ENCODE measurements at places on chromosomes 6 and 20.

GRCh38 chr6:121510568-121511177, 75.2 kb downstream of the GJA1 start:
- DNase-seq: no peak

- no peak for DNase-seq
Measured at GRCh38 chr6:74197310-74197709, 501.3 kb downstream of the CD109 start.

DNA sequence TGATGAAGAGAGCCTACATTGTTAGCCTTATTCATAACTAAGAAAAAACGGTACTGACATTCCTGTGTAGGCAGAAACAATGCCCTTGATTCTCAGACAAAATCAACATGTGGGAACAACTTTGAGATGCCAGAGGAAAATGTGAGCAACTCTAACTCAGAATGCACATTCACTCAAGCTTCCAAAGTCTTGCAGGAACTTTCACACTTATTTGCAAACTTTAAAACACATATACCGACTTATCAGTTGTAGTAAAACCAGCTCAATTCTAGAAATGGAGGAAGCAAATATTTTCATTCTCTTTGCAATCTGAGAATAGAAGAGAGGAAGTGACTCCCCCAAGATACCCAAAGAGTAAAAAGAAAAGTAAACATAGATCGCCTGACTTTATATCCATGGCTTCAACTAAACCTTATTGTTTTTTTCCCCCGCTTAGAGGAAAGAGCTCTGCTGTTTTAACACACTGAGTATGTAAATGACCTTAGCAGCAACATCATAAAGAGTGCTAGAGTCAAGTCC, 117.6 kb downstream of the EPB41L2 start:
- DNase-seq: no peak

DNA sequence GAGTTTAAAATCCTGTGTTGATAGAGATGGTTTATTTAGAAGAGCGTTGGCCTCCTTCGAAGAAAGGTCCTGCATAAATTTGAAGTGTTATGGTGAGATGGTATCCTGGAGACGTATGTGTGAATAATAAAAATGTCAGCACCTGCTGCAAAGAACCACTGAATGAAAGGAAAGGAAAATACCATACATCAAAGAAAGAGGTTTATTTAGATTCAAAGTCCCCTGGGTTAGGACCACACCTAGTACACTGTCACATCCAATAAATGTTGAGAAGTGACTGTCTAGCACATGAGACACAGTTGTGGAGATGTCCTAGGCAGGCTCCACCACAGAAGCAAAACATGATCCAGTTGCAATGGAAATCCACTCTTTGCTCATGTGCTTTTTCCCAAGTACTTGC, 214.7 kb downstream of the PAX1 start:
- no peak for DNase-seq

GRCh38 chr6:2622671-2623070, 128.1 kb downstream of the MYLK4 start:
- DNase-seq: no peak

GRCh38 chr6:3432416-3432815, 24.4 kb downstream of the SLC22A23 start:
- no peak for DNase-seq

DNA sequence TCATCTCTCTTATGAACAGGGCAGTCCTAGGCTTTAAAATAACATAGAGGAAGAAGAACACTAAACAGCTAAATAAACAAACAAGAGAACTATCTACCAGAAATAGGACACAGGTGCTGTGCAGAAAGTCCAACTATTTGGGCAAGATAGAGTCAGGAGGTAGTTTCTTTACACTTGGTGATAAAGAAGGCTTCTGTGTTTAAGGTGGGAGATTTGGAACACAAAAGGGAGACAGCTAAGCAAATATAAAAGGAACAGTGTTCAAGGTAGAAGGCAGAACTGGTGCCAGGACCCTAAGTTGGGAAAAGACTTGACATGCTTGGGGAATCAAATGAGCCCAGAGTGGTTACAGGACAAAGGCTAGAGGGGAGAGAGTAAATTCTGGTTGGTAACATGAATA, 110.5 kb downstream of the MANEA start:
- no peak for DNase-seq

DNA sequence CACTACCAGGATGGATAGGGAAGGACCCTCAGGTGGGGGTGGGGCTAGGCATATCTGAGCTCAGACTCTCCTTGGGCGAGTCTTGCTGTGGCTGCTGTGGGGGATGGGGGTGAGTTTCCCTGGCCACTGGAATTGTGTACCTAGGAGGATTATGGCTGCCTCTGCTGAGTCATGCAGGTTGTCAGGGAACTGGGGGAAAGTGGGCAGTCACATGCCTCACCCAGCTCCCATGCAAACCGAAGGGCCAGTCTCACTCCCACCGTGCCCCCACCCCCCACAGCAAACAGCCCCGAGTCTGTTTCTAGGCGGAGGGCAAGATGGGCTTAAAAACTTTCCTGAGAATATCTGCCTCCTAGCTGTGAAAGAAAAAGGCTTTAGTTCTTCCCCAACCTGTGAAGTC, 210.3 kb upstream of the FERMT1 start:
- DNase-seq: no peak

- DNase-seq: no peak
Measured at GRCh38 chr6:14896475-14896874, 349.4 kb upstream of the JARID2 start.

DNA sequence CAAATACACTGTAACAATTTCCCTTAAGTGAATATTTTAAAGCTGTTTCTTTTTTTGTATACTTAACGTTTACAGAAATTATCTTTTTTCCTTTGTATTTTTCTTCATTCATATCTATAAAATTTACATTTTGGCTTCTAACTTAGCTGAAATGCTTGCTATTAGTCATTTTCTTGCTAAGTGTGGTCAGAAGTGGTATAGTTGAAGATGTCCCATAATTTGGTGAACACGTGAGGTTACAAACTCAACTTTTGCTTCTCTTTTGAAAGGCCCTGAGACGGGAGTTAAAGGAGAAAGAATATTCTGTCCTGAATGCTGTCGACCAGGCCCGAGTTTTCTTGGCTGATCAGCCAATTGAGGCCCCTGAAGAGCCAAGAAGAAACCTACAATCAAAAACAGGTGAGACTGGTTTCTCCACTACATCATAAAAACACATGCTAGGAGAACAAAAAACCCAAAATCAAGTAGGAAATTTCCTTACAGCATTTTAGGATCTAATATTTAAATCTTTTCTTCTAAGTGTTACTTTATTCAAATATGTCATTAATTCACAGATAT, 445.0 kb downstream of the UTRN start:
- no peak for DNase-seq

GRCh38 chr6:44304282-44305199, 8.6 kb downstream of the AARS2 start:
- no peak for DNase-seq

DNA sequence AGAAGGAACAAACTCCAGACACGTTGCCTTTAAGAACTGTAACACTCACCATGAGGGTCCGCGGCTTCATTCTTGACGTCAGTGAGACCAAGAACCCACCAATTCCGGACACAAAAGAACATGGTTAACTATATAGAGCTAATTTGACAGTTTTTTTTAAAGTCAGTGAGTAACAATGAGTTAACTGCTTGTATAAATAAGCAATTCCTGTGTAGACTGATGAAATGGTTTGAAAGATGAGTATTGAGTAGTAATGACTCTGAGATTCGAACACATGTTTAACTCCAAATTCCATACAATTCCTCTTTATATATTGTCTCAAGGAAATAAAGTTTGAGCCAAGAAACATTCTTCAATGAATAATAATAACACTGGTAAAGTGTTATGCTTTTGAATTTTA, 478.0 kb downstream of the MMUT start:
- DNase-seq: no peak

DNA sequence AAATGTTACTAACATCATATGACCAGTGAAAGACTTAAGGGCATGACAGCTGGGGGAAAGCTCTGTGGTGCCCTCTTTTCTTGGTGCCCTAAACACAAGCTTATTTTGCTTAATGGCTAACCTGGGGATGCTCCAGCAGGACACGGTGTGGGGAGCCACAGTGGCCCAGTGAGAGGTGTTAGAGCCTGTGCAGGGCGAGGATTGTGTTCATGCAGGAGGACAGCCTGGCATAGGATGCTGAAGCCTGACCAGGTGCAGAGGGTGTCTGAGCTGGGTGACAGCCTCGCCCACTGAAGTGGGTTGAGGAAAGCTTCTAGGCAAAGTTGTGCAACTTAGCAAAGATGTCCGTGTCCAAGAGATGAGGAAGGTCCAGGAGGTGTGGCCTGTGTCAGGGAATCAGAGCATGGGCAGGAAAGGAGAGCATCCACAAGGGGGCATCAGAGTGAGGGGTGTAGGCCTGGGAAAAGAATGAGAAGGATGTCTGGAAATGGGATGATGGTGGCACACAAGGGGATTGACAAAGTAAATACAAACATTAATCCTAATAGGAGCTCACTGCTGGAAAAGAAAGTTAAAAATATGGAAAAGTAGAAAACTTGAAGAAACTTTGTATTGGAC, 33.9 kb downstream of the SLC17A4 start:
- DNase-seq: peak; percentile 21

- DNase-seq: no peak
Measured at GRCh38 chr6:83151114-83151513, 42.0 kb downstream of the PGM3 start.

DNA sequence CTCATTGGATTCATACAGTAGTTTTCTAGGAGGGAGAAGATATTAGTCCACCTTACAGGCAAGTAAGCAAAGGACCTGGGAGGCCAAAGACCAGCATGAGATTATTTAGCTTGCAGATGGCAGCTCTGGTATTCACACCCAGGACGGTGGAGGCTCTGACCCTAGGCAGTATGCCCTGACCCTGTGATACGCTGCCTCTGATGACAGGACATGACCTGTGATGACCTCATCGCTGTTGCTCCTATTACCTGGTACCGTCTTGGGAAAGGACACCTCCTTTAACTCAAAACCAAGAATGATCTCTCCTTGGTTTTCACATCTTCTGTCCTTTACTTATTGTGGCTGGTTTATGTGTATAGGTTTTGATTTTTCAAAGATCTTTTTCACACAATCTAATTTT, 298.6 kb downstream of the CLIC5 start:
- DNase-seq: no peak

GRCh38 chr6:130575971-130576370, 210.2 kb downstream of the TMEM200A start:
- peak; percentile 18 for DNase-seq

DNA sequence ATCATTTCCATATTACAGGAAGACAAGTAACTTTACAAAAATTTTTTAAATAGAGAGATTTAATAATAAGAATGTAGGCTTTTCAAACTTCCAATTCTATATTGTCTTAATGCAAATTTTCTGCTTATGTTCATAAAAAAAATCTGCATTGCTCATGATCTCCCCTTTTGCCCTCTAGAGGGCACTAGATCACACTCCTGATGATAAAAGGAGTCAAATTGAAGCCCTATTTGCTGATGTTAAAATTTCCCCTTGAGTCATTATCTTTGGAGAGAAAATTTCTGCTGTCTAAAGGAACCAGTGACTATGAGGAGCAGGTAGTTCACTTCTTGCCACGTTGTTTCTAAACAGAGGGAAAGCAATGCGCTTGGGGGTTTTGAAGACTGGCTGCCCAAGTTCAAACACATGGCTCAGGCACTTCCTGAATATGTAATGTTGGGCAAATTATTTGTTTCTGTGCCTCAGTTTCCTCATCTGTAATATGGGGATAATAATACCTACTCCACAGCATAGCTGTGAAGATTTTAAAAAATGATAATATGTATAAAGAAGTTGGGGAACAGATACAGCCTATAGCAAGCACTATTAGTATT, 874.2 kb downstream of the TFAP2A start:
- no peak for DNase-seq

DNA sequence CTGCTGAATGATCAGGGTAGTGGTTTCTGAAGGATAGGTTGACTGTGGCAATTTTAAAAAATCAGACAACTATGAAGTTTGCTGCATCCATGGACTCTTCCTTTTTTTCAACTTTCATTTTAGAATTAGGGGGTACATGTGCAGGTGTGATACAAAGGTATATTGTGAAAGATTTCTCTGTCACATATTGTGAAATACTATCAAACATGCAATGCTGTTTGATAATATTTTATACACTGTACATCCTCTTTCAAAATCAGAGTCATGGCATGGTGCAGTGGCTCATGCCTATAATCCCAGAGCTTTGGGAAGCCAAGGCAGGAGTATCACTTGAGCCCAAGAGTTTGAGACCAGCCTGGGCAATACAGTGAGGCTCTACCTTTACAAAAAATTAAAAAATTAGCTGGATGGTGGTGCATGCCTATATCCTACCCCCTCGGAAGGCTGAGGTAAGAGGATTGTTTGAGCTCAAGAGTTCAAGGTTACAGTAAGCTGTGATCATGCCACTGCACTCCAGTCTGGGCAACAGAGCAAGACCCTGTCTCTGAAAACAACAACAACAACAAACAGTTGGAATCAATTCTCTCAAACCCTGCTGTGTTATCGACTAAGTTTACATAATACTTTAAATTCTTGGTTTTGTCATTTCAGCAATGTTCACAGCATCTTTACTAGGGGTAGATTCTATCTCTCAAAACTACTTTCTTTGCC, 4.6 kb downstream of the WFDC12 start:
- no peak for DNase-seq

DNA sequence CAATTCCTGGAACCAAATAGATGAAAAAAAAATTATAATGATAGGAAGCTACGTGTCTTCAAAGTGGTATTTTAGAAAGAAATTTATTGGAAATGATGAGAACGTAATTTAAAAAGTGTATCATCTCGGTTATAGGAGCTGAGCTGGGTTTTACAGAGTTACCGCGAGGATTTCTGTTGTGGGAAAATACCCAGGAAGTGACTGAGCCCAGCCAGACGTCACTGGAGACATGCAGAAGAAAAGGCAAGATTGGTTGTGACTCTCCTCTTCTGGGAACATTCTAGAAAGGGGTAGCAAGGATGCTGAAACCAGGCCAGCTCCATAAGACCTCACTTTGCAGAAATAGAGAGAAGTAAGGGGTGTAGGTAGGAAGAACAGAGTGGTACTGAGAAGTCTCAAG, 95.9 kb upstream of the ADGRF1 start:
- no peak for DNase-seq

DNA sequence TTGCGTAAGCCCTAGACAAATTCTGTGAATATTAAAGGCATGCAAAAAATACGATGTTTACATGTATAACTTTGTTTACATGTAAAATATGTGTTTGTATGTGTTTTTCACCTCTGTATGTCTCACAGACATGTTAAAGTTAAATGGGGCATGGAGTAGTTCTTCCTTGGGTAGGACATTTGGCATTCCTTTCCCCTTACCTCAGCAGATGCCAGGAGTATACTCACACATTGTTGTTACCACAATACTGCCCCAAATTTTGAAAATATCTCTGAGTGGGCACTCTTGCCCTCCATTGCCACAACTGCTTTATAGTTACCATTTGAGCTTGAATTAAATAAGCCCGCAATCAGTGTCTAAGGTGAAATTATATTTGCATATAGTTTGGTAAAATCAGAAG, 147.5 kb downstream of the MYO6 start:
- DNase-seq: no peak

DNA sequence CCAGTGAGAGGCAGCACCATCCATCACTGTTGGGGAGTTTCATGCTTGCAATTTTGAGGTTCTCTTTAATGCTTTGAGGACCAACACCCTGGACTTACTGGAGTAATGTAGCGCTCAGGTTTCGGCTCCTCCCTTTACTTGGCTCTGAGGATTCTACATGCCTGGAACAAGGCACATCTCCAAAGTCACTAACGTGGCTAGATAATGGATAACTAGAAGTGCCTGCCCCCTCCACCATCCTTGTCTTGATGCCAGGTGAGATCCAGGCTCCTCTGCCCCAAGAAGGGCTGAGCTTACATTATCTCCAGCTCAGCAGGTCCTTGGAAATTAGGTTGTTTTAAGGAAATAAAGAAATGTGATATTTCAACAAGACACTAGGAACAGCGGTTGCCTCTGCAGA, 75.5 kb upstream of the ZNFX1 start:
- no peak for DNase-seq

Data from stimulated activated CD4-positive, alpha-beta T cell treated with anti-CD3 and anti-CD28 coated beads, Interleukin-12 subunit alpha, Interleukin-12 subunit beta, amount 100 ng/mL, for 48 hours (primary cell).